AG09309 (cell line): ENCODE measurements at places on chromosomes 12 and 14.

- no peak for DNase-seq
Observed at GRCh38 chr14:30267141-30267540, 291.8 kb upstream of the G2E3 start.

DNA sequence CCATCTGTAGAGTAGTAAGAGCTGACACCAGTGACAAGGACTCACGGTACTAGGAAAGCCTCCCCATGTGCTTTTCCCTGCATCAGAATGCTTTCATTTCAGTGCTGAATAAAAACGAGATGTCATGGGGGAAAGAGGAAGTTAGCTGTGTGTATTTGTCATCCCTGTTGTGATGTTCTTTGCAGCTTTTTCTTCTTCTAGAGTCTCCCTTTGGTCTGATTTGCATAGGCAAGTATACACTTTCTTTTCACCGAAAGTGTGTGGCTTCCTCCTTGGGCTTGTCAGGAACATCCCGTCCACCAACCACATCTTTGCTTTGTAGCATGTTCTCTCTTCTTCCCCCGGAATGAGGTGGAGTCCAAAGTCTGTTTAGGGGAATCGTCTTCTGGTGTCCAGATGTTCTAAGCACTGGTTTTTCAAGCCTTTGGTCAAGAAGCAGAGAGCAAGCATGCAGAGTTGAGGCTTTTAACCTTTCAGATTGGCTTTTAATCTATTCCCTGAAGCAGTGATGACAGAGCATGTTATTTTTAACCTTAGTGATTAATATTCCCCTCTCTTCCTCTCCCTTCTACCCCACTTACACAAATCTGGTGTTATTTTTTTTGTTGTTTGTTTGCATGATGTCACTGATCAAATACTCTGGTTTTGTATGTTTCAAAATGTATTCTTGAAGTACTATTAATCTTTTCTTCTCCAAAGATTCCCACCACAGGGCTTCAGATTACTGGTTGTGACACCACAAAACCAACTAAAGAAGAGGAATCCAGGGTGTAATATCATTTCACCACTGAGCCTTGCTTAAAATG is 163.4 kb downstream of the SAMD4A start:
- DNase-seq, result peak; percentile 48

DNA sequence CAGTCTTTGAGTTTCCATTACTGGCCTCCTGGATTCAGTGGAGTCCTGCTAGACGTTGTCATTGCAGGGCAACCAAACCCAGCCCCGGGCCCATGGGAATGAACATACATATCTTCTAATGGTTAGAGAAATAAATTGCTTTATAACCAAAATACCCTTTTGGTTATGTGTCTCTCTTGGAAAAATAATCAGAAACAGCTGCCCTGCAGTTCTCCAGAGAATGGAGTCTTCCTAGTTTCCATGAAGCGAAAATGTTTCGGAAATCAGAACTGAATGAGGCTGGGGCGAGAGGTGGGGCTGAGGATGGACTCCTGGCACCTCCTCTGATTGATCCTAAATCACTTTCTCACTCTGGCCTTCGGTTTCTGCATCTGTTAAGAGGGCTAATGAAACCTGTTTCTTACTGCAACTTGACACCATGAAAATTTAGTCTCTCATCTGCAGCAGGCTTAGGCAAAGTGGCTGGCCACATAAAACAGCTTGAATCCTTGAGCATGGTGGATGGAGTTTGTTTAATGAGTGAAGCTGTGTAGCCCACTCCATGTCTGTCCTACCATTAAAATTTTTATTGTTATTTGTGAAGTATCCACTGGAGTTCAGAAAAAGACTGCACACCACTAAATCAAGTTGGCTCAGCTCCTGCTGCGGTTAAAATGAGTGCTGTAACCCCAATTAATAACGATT is 198.9 kb downstream of the CACNA1C start:
- no peak for DNase-seq

DNA sequence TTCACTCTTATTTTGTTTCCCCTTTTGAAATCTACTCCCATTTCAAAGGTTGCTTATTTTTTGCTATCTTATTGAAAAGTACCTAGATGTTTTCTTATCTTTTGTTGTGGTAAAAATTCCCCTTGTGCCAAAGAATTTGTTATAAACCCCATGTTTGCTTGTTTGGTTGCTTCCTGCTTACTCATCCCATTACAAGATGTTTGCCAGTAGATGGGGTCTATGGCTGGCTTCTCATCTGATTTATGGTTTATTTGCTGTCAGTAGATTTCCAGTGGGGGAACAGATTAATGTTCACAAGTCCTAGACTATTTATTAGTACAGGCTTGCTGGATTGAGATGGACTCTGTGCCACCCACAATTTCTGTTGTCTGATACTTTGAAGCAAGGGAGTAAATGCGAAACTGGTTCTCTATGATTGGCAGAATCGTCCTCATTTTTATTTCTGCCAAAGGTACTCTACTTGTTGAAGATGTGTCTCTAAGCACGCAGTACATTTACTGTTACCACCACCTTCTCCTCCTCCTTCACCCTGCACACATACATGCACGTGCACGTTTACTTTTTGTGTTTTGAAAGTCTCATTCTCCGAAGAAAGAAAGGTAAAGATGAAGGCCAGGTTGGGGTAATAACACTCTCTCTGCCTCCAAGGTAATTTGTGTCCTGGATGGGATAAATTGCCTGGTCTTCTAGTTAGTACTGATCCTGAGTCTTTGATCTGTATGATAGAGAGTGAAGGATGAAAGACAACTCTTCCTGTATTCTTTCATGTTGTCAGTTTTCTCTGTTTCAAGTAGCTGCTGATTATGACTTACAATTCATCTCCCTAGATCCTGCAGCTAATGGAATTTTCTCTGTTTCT is 117.2 kb upstream of the ATP2B1 start:
- DNase-seq, result no peak

DNA sequence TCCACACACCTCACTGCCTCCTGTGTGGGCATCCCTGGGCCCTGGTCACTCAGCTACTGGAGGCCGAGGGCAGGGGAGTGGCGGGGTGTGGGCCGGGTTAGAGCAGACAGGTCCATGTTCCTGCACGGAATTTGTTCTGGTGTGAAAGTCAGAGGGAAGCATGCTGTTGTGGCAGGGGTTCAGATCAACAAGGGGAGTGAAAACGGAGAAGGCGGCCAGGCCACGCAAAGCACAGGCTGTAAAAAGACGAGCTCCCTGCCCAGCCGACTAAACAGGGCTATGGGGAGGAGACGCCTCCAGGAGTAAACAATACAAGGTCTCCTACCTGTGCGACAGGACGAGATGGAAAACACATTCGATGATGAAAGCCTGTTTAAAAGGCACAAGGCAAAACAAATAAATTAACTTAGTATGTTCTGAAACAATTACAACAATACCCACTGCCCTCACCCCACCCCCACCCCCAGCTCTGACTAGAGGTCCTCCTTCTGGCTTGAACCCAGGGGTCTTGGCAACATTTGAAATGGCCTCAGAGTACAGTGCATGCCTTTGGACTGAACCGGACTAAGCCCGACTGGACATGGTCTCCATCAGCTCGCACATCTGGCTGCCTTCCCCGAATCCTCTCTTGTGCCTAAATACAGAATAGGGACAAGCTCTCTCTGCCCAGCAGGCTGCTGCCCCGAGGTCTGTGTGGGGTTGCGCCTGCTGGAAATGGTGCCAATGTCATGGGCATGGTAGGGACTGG is 274.9 kb upstream of the DIO3 start:
- DNase-seq, result no peak

DNA sequence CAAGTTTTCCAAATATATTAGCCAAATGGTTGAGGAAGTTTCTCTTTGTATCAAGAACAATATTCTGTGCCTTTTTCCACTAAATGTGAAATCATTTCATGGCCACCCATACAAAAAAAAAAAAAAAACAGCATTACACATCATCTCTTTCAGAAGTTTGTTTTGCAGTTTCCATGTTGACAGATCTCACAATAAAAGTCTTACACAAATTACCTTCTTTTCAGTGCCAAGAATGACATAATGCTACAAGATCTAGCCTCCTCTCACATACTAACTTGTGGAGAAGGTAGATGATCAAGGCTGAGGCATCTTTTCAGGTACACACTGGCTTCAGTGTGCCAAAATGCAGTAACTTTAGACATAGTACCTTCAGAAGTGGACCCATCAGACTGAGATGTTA is 35.3 kb downstream of the PRKD1 start:
- no peak for DNase-seq

- DNase-seq, result no peak
Observed at GRCh38 chr14:71155743-71156142, 248.5 kb downstream of the PCNX1 start.

DNA sequence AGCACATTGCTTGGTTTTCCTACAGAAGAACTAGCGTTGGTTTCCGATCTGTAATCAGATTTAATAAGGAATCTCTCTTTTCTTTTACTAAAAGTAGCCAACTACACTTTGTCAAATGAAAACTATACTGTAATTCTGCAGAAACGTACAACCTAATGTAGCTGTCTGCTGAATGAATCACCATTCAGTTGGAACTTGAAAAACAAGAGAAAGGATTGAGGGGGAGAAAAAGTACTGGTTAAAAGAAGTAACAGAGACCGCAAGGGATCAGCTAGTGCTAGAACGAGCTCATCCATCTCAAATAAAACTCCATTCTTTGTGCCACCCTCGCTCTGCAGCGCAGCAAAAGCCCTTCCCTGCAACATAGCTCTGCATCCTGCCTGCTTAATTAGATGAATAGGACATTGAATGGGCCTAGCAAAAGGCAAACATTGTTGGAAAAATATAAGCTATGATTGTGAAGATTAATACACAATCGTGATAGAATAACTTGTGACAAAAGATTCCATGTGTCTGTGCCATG is 2.6 kb downstream of the GARIN2 start:
- no peak for DNase-seq

- no peak for DNase-seq
Observed at GRCh38 chr12:54526812-54527630, 22.4 kb upstream of the PDE1B start.

- DNase-seq, result no peak
Observed at GRCh38 chr12:29983851-29984250, 200.1 kb upstream of the TMTC1 start.

DNA sequence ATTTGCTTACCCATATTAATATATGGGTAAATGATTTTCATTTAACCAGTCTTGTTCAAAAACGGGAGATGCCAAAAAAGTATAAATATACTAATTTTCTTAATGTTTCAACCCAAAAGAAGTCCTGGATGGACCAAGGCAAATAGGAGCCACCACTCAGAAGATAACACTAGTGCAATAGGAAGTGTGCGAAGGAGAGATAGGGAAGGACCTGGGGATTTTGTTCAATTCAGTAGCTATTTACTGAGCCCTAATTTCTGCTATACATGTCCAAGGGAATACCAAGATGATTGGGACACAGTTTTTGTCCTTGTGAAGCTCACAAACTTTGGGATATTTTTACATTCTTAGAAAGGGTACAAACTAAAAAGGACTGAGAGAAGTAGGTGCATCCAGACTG is 1.5 kb downstream of the CMAS start:
- no peak for DNase-seq

- DNase-seq, result no peak
Observed at GRCh38 chr14:20803223-20803622, 579 bp upstream of the RNASE1 start.

GRCh38 chr12:79822475-79822874 is 112.4 kb downstream of the PPP1R12A start:
- no peak for DNase-seq

GRCh38 chr12:6199531-6200255 is 507 bp upstream of the CD9 start:
- DNase-seq, result no peak

- no peak for DNase-seq
Observed at GRCh38 chr12:49568442-49569162, 660 bp upstream of the MCRS1 start.

DNA sequence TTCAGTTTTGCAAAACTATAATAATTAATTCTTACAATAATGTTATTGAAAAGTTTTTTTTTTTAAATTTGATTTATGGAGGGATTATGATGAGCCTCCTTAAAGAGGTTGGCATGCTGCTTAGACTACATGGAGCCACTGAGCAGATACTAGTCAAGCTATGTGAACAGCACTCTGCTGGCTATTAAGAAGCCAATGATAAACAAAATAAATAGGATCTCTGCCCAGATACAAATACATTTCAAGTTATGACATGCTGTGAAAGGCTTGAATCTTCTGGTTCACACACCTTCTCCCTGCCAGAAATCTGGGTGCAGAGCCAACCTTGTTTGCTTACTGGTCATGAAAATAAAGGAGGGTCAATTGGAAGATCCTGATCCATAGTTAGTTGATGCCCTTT is 107.4 kb upstream of the NAV3 start:
- no peak for DNase-seq

DNA sequence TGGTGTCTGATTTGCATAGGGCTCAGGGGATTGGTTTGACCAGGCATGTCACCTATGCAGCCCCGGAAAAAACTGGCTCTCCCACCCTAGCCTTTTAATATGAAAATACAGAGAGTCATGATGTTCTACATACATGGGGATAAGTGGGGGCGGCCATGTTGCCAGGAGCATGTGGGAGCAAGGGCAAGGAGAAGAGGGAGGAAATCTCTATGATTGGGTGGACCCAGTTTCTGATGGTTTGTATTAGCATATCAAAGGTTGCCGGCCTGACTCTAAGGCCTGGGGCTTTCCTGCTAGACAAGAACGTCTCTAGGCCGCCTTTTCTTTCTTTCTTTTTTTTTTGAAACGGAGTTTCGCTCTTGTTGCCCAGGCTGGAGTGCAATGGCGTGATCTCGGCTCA is 123.4 kb upstream of the CPSF6 start:
- no peak for DNase-seq

- no peak for DNase-seq
Observed at GRCh38 chr14:91509083-91509877, 830 bp downstream of the PPP4R3A start.

- no peak for DNase-seq
Observed at GRCh38 chr14:72783741-72784140, 110.2 kb downstream of the DPF3 start.

DNA sequence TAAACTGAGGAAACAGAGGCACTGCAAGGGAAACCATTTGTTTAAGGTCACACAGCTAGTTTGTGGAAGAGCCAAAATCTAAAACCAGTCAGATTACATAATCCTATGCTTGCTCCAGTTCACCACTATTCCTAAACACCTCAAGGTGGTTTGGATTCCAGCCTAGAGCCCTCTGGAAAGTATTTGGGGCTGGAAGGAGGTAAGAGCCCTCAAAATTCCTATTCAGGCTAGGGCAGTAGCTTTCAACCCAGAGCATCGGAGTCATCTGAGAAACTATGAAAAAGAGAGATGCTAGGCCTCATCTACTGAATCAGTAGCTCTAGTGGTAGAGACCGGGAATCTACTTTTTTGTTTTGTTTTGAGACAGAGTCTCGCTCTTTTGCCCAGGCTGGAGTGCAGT is 16.0 kb upstream of the SPPL3 start:
- no peak for DNase-seq

DNA sequence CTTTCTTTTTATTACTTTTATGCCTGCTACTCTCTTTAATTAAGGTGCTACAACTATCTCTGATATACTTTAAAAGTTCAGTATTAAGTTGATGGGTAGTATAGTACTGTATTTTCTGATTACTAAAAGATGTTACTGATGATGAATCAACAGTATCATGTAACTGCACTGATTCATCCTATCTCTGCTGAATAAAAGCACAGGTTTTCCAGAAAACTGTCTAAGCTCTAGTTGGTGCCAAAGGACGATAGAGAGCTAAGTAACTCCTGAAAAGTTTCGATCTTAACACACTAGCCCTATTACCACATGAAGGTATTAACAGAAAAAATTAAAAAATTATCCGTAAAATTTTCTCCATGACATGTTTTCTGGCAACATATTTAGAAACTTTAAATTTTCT is 2.1 kb downstream of the SCAF11 start:
- DNase-seq, result no peak
